ENCODE measurements at places on chromosomes 4 and X.

GRCh38 chr4:6776920-6777635 lies 5.4 kb upstream of the KIAA0232 start:
- DNase-seq: no peak

DNA sequence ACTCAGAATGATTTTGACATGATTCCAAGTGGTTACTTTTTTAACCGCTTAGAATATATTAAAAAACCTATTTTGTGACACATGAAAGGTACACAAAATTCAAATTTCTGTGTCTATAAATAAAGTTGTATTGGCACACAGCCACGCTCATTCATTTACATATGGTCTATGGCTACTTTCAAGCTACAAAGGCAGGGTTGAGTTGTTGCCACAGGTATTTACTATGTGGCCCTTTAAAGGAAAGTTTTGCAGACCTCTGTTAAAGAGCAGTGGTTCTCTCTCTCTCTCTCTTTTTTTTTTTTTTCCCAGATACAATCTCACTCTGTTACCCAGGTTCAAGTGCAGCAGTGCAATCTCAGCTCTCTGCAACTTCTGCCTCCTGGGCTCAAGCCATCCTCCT lies 23.0 kb downstream of the GPM6B start:
- no peak for DNase-seq

- DNase-seq: no peak
Measured at GRCh38 chr4:90419124-90419711, 292.0 kb downstream of the CCSER1 start.

DNA sequence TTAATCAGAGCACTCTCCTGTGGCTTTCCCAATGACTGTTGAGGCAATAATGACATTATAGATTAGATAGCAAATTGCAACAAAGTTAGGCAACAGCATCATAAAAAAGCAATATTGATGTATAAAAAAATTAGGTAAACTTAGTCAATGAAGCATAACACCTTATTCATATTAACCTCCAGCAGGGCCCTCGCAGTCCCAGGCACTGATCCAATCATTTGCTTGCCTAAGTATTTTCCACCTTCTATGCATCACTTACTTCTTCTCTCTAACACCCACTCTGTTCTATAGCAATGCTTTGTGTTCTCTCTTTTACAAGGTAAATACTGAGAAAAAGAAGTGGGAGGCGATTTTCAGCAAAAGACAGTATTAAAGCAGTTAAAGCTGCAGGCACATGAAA lies 833.5 kb upstream of the ADGRL3 start:
- no peak for DNase-seq

DNA sequence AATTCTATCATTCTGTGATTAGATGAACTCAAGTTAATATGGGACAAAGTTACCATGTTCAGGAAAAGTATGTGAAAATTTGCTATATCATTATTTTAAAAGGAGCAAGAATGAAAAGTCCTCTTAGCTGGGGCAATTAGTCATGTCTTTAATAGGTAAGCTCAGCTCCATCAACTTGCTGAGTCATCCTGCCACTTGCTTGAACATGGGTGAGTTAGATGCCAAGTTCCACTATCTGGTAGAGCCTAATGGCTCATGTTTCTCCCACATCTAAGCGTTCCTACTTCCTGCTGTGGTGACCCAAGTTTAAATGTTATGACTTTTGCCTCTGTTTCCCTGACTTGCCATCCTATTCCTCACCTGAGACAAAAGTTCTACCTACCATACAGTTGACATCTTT lies 276.8 kb downstream of the ZNF674 start:
- DNase-seq: no peak

DNA sequence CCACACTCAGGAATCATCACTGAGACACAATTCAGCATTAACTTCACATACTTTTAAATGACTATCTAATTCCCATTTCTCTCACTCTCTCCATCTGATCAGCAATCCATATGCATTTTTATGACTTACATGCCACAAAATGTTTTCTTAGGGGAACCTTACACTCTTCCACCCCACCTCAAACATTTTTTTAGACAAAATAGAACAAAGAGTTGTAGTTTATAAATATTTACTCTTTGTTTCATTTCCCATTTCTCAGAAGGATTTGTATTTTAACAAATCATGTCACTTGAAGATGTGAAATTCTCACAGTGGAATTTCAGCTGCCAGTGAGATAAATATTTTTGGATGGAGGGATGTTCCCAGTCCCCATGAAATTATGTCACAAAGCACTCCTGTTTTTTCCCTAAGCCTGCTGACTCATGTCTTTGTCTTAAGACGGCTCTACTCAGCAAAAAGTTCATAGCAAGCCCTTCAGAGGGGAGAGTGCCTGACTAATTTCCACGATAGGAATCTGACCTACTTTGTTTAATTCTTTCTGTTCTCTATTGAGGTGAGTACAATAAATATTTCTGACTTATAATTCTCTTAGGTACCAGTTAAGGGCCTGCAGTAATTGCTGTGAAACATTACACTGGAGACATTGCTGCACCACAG lies 257.7 kb downstream of the THOC2 start:
- no peak for DNase-seq

- DNase-seq: no peak
Measured at GRCh38 chr4:118898684-118899138, 10.1 kb downstream of the SYNPO2 start.

DNA sequence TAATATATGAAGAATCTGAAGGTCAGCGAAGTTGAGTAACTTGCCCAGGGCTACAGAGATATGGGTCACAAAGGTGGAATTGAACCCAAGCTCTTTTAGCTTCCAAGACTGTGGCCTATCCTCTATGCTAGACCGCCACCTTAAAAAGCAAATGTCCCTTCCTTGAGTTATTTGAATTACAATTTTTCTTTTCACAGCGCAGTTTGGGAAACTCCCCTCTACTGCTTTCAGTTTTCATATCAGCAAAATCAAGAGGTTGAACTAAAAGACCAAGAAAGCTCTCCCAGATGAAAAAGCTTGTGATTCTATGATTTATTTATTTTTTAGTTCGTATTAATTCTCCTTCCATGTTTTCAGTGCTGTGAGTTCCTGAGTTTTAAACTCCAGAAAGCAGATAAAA lies 174.5 kb upstream of the C1QTNF7 start:
- DNase-seq: no peak

GRCh38 chr4:20512033-20512792 lies 188.0 kb upstream of the PACRGL start:
- no peak for DNase-seq

- DNase-seq: no peak
Measured at GRCh38 chr4:145014365-145014764, 83.6 kb downstream of the ANAPC10 start.

- DNase-seq: no peak
Measured at GRCh38 chr4:71188156-71188640, 150.6 kb upstream of the SLC4A4 start.

DNA sequence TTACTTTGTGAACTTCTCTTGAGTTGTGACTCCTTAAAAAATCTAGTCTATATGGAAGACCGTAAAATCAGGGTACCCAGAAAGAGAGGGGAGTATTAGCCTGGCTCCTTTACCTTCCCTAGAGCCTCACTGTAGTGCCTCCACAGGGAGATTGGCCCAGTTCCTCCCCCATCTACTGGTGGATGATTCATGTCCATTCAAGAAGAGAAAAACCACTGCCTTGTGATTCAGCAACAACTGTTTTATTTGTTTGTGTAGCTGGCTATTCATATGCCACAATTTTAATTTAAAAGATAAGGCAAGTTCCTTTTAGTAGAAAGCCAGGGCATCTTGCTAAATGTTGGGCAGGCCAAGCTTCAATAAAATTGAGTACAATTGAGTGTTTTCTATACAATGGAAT lies 221.8 kb upstream of the KCNIP4 start:
- DNase-seq: no peak

DNA sequence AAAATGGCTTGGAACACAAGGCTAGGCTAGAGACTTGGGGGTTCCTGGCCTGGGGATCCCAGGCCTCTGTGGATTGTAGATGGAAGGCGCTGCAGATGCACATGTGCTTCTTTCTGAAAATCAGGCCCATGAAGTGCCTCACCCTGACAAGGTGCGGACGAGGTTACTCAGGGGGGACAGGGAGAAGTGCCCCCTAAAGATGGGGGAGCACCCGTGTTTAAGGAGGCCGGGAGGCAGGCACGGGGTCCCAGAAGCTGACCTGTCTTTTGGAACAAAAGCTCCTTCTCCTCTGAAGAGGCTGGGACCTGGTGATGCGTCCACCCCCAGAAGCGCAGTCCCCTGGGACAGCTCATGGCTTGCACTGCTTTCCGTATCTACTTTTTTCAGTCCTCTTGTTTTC lies 2.4 kb downstream of the PDZD4 start:
- no peak for DNase-seq

DNA sequence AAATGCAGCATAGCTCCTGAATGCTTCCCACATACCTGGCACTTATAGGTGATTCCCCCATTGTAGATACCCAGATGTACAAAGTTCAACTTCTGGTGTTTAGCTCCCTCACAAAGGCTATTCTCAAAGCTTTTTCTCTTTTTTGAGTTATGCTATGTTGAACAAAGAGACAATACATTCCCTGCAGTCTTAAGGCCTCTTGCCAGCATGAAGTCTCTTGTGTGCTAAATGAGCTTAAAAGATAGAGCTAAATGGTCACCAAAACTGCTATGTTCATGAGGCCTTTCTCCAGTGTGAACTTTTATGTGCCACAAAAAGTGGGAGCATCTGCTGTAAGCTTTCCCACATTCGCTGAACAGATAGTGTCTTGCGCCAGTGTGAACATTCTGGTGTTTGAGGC lies 111.2 kb upstream of the TMEM47 start:
- DNase-seq: no peak

DNA sequence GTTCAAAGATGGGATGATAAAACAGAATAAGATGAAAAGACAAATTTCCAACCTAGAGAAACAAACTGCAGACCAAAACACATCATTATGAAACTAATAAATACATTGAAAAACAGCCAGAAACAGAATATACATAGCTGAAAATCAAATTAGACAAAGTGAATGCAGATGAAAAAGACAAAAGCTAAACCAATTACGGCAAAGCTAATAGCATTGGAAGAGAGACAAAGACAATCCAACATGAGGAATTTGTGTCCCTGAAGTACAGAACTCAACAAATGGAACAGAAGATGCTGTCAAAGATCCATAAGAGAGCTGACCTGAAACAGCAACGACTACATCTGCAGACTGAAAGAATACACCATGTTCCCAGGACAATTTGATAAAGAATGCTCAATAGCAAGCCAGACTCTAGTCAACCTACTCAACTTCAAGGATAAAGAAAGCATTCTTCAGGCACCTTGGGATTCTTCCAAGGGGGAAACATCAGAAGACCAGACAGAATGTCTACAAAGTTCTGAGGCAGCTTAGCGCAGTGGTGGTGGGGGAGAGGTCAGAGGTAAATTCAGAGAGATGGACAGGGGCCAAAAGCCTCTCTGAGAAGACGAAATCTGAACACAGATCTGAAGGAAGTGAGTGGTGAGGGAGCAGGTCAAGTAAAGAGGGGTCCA lies 27.4 kb upstream of the IRAK1 start:
- no peak for DNase-seq

DNA sequence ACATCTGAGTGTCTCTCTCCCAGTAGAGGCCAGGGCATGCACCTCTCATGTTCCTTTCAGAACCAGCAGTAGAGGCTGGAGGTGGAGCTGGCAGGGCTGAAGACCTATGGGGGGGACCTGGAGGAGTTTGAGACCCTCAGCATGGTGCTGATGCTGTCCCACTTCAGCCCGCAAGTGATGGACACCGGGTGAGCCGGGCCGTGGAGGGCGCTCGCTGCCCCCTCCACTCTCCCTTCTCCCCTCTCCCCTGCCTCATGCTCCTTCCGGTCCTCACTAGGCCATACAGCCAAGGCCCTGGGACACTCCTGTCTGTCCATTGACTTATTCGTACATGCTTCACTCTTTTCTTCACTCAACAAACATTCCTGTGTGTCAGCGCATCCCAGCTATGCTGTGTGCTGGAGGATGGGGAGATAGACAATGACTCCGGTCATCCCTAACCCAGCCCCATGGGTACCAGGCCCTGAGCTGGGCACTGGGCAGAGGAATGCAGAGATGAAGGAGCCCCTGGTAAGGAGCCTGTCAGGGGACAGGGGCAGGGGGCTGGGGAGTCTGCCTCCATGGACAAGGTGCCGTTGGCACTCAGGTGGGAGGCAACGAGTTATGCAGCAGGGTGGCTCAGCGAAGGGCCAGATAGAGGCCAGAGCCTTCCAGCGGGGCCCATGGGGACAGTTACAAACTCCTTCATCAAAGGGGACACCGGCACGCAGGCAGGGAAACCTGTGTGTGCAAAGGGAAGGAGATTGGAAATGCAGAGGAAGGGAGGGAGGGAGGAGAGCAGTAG lies 28.4 kb upstream of the WFS1 start:
- DNase-seq: no peak

DNA sequence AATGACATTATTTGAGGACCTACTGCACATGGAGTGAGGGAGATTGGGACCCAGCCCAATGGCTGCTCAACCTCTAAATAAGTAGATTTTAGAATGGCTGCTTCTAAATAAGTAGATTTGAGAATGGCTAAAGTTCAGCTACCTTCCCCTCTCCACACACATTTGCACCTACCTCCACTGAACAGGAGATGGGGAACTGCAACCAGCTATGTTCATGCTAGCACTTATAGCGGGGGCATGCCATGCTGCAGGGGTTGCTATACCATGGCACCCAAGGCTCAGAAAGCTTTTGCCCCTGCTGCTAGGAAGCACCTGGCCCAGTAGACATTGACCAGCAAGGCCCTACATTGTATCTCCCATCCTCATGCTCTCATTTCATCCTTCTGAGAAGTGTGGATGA lies 70.2 kb upstream of the MAOA start:
- DNase-seq: no peak

DNA sequence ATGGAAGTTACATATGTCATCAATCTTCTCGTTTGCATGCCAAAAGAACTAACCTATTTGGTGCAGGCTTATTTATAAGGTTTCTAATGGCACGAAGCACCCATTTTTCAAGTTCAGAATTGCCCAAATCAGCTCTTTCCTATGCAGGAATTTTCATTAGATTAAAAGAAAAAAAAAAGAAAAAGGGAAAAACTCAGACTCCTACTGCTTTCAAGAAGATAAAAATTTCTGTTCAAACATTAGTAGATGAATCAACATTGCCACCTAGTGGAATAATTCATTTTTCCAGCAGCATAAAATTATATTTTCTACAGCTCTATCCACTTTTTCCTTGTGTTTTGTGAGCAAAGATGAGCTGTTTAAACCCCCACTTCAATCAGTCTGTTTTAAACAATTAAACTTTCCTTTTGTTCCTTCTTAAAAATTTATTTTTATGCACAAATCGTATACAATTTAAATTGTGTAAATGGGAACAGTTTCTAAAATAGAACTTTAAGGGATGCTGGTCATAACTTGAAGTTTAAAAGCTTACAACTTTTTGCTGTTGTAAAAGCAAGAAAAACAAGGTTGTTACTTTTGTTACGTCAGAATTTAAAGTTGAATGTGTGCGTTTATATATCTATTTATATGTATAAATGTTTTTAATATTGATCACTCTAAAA lies 309.9 kb downstream of the ARAP2 start:
- no peak for DNase-seq

Measured in activated B cell treated with CpG ODN at 0.5 μM for 24 hours (primary cell).